ENCODE measurements at places on chromosomes 2 and 18. TPM values are rescaled to one million over a fixed set of nuclear protein-coding genes. Genes with fewer than 3 reads are reported as not detected.

The PMAIP1 gene
- total RNA-seq, result 31.5 TPM

The SLC11A1 gene
- total RNA-seq, result 1.3 TPM

The C18orf32 gene
- 109 TPM for total RNA-seq

The G6PC2 gene
- total RNA-seq, result not detected

The SERPINB10 gene
- 0.24 TPM for total RNA-seq

The APOB gene
- not detected for total RNA-seq

The DCDC2C gene
- total RNA-seq, result not detected

The PLGLB2 gene
- 4.1 TPM for total RNA-seq

The IL1R1 gene
- 0.73 TPM for total RNA-seq

The CIB4 gene
- not detected for total RNA-seq

The EFEMP1 gene
- total RNA-seq, result 5.6 TPM

The KCNG2 gene
- 0.27 TPM for total RNA-seq

The HNMT gene
- 0.31 TPM for total RNA-seq

The AQP12A gene
- not detected for total RNA-seq

The IL1F10 gene
- total RNA-seq, result not detected

The TEKT4 gene
- total RNA-seq, result 0.33 TPM

The ARHGEF33 gene
- total RNA-seq, result 2.4 TPM
